ENCODE measurements at places on chromosomes 6 and 20. TPM values are rescaled to one million over a fixed set of nuclear protein-coding genes. Genes with fewer than 3 reads are reported as not detected.

RNF114 gene
- 49.5 TPM for total RNA-seq

SSR1 gene
- total RNA-seq = 40.9 TPM

AFG1L gene
- 9.3 TPM for total RNA-seq

TCP11 gene
- total RNA-seq = not detected

Data from cerebellum (tissue), 4 donors.